Iris pigment epithelial cell (primary cell): ENCODE measurements at places on chromosomes 1 and 21.

- peak; percentile 100 for DNase-seq
Measured at GRCh38 chr21:33642027-33642895, at the start of gene ITSN1. Gene ITSN1 (plus strand): TSS chr21:33642501. CDS start chr21:33718829, 76,328 bp downstream.

DNA sequence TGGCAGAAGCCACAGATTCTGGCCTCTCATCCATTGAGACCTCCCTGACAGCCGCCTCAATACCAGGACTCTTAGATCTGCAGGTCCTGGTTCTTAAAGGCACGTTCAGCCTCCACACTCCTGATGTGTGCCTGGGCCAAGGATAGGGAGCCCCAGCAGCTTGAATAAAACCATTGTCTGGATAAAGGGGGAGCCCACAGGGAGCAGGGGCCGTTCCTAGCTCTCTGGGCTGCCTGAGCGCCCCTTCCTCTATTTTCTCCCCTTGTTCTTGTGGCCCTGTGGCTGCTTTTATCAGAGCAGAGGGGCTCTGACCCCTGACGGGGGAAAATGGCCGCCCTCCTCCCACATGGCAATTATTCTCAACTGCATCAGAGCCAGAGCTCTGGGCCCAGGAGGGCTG, 200.8 kb downstream of the HUNK start:
- no peak for DNase-seq

DNA sequence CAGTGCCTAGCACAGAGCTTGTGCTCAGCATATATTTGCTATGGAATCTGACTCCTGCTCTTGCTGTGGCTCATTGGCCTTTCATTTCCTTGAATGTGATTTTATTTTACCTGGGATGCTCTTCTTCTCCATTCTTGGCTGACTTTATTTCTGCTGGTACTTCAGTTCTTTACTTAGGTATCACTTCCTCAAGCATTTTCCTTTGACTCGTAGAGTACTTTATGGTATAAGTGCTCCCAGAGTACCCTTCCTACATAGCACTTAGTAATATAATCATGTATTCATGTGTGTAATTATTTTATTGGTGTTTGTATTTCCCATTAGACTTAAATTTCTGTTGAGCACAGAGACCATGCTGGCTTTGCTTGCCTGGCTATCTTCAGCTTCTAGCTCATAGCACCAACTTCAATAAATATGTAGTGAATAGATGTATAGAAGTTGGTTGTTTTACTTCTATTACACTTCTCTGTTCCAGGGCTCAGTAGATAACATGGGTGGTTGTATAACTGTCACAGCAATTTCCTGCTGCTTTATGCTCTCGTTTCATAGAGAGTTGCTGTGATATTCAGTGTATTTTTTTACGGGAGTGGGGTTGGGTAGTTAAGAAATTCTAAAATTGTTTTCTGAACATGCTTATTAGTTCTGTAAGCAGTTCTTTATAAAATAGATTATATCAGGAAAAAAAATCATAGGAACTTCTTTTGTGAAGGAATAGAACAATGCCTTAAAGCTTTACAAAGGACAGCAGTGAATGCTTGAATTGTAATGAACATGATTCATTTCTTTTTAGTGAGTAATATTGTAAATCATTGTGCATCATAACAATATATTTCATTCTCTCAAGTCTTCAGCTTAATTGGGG, 112.2 kb downstream of the NEK7 start:
- DNase-seq = no peak

DNA sequence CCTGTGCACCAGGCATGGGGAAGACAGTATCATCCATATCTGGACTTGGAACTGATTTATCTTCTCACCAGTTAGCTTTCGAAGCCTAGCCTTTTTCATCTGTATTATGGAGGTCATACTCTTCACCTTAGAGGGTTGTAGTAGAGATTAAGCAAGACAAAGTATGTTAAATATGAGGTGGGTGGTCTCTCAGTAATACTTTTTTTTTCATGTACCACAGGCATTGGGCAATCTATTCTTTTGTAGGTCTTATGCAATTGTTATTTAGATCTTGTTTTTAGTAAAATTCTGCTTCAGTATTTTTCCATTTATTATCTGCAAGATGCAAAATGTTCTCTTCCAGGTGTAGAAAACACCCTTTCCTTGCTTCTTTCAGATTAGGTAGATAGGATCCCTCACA, 35.2 kb upstream of the OR2B11 start:
- DNase-seq = no peak
